NCI-H526 treated with DMSO at 0.1 percent for 48 hours (cell line): ENCODE measurements at places on chromosomes 3 and 15.

DNA sequence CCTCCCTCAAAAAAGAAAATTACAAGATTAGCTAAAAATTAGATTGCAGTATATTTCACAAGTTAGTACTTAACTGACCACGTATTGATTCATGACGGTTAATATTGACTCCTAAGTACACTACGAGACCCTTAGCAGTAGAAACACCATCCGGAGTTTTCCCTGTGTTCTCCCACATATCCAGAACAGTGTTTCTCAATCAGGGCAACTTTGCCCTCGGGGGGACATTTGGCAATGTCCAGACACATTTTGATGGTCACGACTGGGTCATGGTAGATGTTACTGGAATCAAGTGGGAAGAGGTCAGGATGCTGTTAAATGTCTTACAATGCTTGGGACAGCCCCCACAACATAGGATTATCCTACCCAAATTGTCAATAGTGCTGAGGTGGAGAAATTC is 40.7 kb upstream of the LIPC start:
- no peak for DNase-seq

- DNase-seq, result no peak
Measured at GRCh38 chr15:78763796-78764241, 47.4 kb downstream of the ADAMTS7 start.

- DNase-seq, result no peak
Measured at GRCh38 chr15:100785181-100786138, 94.2 kb upstream of the ALDH1A3 start.

DNA sequence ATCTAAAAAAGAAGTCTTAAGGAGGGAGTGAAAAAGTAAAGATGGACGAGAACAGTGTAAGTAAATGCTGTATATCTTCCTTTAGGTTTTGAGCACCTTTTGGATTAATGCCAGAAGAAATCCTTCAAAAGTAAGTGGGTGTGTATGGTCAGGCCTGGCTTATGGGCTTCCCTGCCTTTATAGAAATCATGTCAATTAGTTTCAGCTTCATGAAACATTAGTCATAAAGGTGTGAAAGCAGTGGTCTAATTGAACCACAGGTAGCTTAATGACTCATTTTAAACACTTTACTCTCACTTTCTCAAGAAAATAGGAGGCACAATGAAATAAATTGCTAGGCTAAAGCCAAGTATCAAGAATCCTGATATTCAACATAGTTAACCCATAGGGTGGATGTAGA is 467.4 kb upstream of the DPPA4 start:
- DNase-seq, result no peak

- no peak for DNase-seq
Measured at GRCh38 chr15:34655326-34655725, 71.9 kb upstream of the GOLGA8B start.

- DNase-seq, result no peak
Measured at GRCh38 chr3:168585544-168585943, 489.8 kb upstream of the GOLIM4 start.

- DNase-seq, result no peak
Measured at GRCh38 chr3:136909187-136909586, 47.2 kb downstream of the NCK1 start.

GRCh38 chr15:96053031-96053780 is 277.3 kb upstream of the NR2F2 start:
- peak; percentile 37 for DNase-seq
